Left cardiac atrium (tissue), 4 donors: ENCODE measurements at places on chromosomes 4 and X.

GRCh38 chrX:126137899-126138298 is 28.2 kb downstream of the DCAF12L2 start:
- no peak for DNase-seq

DNA sequence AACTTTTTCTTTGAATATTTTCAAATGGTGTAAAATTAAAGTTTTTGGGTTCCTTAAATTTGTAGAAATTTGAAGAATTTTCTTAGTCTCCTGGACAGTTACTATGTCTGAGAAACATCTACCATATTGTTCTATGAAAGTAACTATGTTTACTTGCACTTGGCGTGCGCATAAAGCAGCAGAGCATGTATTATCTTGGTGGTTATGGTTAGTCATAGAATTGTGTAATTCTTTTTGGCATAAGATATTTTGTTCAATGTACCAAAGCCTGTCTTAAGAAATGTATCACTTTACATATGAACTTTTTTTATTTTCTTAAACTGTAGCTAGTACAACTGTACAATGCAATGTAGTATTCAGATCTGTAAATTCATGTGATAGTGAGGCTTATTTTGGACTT is 49.2 kb downstream of the CDS1 start:
- DNase-seq = no peak

GRCh38 chrX:26409636-26410035 is 193.7 kb downstream of the MAGEB5 start:
- DNase-seq = no peak

DNA sequence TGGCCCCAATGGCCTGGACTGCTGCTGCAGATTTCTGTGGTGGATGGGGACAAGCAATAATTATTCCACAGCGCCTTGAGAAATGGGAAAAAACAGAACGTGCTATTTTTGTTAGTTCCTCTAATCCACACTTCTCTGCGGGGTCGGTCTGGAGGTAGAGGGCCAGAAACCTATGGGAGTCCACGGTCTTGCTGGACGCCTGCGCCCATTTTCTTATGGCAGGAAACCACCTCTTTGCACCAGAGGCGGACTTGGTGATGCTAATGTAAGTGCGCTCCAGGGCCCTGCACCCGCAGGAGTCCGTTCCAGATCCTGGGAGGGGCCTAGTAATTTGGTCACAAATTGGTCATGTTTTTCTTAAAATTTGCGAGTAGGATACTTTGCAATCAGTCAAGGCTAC is 25.9 kb upstream of the CLDN24 start:
- DNase-seq = no peak

DNA sequence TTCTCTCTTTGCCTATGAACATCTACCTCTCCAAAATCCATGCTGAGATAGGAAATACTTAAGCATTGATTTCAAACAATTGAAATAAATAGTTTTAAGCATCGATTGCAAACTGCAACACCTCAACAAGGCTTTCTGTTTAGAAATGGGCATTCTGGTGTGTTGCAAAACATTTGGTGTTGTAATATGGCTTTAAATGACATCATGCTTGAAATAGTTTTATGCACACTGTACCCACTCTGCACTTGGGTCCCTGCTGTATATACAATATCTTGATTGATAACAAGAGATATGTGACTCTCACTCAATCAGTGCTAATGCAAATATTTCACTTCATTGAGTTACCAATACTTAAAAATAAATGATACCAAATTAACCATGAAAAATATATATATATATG is 964.9 kb upstream of the GRIA3 start:
- no peak for DNase-seq

DNA sequence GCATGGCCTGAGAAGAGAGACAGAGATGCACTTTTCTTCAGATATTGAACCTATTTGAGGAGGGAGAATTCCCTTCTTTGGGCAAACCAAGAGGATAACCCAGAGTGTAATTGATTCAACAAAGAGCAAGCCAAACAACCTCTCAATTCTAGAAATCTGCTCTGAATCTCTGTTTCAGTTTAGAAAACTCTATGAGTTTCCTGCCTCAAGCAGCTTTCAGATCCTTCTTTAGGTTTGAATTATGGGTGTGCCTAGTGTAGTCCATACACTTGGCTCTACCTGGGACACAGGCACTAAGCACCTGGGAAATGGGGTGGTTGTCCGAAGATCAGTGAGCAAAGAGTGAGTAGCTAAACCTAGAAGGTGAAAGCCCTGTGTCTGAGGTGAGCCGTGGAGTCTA is 52.0 kb upstream of the MTMR8 start:
- DNase-seq = no peak

DNA sequence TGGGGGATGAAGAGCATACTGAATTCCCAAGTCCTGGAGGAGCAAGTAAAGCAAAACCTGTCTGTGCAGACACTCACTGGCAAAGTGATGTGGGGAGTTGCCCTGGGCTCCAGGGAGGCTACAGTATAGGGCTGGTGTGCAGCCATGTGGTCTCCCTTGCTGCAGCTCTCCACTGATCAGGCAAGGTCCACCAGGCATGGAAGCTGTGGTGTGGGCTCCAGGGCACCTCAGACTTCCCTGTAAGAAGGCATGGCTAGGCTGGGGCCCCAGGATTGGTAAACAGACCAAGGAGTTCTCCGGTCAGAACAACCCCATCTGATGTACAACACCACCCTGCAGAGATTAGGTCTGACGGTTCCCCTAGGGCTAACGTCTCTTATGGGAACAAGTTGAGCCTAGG is 241.9 kb upstream of the NDST4 start:
- no peak for DNase-seq

DNA sequence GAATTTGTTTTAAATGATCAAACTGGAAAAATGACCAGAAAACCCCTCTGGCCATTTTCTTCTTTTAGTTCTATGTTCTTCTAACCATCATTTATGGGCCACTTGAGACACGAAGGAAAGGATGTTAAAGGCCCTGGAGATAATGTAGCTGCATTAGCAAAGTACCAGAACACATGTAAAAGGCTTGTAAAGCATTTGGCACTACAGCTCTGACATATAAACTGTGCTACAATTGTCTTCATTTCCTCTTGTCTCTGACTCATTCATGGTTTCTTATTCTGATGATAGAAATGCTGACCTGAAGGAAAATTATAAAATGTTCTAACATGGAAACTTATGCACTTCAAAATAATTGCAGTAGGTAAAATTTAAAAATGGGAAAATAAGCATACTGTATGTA is 388.7 kb downstream of the FAT4 start:
- no peak for DNase-seq

DNA sequence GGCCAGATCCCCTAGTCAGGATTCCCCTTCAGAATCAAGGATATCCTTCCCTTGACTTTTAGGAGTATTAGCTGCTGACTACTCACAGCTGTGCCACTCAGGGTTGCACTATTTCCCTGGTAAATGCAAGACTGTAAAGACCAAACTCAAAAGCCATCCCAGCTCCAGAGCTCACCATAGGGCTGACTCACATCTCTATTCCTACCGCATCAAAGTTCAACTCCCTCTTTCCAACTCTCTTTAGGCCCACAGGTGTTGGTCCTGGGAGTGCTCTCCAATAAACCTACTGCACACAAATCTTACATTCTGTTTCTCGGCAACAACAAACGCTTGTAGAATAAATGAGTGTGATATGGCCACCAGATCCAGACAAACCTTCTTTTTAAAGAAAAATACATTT is 109.6 kb downstream of the PPP3CA start:
- no peak for DNase-seq

DNA sequence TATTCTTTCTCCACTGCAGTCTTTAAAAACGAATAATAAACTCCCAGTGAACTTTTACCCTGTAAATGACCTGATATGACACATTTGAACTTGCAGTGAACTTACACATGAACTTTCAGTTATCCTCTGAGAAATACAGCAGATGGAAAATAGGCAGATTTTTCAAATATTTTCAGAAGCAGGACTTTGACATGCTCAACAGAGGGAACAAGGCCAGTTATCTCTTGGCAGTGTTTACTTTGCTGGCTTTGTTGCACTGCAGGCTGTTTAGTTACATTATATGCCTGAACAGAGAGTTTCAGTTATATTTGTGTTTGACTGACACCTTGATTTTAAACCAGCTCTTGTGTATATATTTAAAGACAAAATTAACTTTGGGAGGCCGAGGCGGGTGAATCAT is 47.6 kb upstream of the FGG start:
- no peak for DNase-seq

DNA sequence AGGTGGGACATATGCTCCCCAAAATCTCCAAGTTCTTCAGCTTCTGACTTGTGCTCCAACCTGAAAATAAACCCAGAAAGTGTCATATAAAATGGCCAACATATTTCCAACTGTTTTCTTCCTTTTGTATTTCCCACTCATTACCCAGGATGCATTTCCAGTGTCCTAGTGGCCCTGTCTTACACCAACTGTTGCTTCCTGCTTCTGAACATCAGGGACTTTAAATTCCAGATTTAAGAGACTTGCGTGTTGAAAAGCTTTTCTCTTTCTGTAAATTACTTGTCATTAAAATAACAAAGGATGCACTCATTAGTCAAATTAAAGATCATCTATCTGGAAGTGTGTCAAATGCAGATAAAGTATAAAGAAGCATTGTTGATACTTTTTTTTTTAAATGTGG is 19.9 kb downstream of the MID1 start:
- DNase-seq = no peak

DNA sequence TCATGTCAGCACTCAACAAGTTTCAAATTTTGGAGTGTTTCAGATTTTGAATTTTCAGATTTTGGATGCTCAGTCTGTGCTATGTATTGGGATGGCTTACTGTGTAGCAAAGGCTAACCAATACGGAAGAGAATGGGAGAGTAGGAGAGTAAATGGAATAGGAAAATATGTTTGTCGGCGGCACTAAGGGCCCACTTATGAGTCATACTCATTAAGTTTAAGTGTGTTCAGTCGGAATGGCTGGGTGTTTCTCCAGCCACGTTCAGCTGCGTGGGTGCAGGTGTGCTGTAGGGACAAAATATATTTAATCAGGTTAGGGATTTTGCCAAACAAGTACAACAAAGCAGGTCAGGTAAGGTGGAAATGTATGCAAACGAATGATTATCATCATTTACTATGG is 13.6 kb downstream of the FTHL17 start:
- DNase-seq = no peak

DNA sequence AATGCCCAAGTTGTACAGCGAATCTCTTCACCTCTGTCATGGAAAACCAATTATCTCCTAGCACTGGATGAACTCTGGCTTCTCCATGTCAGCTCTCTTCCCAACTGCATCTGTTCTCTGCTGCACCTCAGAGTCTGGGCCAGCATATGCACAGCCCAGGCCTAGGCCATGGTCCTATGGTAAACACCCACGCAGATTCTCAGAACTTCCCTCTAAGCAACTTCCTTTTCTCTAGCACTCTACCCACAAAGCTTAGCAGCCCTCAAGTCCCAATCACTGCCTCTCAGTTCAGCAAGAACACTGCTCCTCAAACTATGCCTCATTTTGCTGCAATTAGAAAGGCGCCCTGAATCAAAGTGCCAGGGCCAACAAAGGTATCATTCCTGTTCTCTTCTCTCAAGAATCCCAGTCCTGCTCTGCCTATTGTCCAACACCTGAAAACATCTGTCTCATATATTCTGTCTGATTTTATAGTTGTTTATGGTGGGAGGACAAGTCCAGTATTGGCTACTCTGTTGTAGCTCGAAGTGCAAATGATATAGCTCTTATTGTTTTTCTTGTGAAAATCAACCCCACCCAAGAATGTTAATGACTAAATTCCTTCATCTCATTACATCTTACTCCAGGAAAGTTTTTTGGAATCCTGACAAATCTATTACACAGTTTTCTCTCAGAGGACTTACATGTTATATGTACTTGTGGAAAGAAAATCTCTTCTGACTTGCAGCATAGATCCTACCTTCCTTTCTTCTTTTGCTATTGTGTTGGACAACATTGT is 85.4 kb downstream of the DCHS2 start:
- no peak for DNase-seq

DNA sequence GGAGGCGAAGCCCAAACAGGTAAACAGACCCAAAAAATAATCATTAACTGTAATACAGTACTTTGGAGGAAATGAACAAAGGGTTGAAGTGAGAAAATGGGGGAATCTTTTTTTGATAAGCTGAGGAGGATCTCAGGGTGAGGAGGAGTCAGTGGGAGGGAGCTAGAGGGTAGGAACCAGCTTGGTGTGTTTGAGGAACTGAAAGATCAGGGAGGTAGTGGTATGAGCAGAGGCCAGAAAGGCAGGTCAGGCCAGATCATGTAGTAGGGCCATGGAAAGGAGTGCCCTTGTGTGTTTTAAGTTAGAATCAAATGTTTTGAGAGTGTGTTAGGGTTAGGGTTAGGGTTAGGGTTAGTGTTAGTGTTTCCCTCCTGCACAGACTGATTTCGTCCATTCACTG is 48.8 kb downstream of the PPP2R2C start:
- DNase-seq = no peak

GRCh38 chr4:88166608-88167007 is 8.2 kb upstream of the ABCG2 start:
- no peak for DNase-seq

DNA sequence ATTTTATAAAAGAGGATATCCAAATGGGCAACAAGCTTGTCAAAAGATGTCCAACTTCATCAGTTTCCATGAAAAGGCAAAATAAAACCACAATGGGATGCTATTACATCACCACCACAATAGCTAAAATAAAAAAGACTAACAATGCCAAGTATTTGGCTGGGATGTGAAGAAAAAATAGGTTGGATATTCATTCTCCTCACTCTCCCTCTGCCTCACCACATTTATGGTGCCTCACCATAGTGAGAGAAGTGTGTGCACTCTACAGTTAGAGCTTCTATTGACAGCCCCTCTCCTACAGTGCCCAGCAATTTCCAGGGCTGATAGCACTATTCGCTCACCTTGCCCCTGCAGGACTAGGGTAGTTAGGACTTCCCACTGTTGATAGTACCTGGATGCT is 25.5 kb downstream of the VEGFC start:
- DNase-seq = no peak

DNA sequence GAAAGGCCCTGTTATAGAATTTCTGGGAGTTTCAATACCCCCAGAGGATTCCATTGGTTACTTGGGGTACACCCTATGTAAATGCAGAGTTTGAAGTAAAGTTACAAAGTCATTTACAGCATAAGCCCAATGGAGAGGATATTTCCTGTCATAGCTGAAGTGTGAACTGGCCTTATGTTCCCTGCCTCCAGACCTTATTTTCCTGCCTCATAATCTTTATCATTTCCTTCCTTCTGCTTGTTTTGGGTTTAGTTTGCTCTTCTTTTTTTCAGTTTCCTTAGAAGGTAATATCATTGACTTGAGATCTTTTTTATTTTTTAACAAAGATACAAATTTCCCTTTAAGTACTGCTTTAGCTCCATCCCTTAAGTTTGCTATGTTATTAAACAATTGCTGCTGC is 85.4 kb downstream of the PPEF1 start:
- no peak for DNase-seq

- no peak for DNase-seq
Measured at GRCh38 chrX:100645106-100645505, 1.1 kb downstream of the SRPX2 start.

GRCh38 chrX:154040307-154040756 is 20.6 kb upstream of the IRAK1 start:
- no peak for DNase-seq

- DNase-seq = no peak
Measured at GRCh38 chrX:7201496-7201895, 53.5 kb upstream of the PUDP start.
